ENCODE measurements at places on chromosomes 12 and 14.
A peak's percentile ranks its signal among the peaks of the same experiment; 100 is the strongest.

- no peak for DNase-seq
Measured at GRCh38 chr12:97941686-97942354, 479.2 kb downstream of the RMST start.

DNA sequence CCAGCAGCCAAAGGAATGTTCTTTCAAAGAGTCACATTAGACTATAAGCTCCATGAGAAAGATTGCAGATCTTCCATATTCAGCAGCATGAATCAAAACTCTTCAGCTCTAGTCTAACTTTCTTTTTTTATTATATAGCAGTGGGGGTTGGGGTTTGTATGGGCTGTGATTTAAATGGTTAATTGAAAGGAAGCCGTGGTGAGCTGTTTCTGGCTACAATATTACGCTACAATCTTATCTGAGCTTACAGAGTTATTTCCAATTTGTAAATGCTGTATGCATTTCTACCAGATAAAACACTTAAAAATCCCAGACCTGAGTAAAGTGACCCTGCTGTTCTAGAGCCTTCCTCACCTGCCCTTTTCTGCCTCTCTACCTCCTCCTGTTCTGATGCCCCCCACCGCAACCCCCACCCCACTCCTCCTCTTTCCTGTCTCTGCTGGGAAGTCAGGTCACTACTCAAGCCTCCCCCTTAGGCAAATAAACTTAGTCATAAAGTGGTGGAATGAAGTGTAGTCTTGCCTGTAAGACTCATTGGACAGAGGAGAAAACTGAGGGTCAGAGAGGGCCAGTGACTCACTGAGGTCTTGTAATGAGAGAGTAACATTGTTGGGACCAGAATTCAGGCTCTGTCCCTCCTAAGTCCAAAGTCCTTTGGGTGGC, 1089.5 kb downstream of the BCL11B start:
- no peak for DNase-seq

DNA sequence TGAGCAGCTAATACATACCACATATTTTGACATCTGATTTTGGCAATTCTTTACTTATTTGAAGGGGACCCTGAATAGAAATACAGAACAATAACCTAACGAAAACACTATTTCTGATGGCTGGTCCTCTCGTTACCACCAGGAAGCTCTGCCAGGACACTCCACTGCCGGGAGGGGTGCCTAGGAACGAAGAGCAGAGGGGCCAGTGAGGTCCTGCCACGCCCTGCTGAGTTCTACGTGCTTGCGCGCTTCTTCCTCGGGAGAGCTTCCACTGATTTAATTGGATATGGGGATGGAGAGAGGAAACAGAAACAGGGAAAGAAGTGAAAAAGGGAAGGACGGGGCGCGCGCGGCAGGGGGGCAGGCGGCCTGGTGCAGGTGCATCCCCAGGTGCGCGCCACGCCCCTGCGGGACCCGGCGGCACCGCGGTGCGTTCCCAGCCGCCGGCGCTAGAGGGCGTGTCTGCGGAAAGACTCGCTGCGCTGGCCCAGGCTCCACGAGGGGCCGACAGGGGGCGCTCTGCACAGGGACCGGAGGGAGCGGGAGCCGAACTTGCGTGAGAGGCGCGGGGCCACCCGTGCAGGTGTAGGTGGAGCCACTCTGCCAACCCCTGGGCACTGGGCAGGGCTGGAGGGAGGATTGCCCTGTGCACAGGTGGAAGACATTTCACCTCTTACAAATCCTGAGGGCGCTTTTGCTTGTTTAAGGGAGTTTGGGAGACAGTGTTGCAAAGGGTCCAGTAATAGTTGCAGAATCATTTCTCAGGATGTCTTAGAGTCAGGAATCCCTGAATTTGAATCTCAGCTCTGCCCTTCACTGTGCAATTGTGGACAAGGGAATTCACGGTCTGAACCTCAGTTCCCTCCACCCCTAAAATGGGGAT, 986.3 kb upstream of the TMEM132C start:
- DNase-seq, result peak; percentile 39

DNA sequence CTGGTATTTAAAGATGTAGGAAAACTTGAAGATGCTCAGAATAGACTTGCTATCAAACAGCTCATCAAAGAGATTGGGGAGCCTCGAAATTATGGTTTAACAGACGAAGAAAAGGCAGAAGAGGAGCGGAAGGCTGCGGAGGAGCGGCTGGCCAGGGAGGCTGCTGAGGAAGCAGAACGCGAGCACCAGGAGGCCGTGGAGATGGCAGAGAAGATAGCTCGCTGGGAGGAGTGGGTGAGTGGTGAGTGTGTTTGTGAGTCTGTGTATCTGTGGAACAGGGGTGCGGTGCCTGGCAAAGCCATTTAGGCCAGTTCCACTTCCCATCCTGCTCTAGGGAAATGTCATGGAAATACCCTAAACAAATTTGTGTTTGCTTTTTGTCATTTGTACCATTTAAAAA, 19.2 kb upstream of the PAPOLA start:
- DNase-seq, result no peak

DNA sequence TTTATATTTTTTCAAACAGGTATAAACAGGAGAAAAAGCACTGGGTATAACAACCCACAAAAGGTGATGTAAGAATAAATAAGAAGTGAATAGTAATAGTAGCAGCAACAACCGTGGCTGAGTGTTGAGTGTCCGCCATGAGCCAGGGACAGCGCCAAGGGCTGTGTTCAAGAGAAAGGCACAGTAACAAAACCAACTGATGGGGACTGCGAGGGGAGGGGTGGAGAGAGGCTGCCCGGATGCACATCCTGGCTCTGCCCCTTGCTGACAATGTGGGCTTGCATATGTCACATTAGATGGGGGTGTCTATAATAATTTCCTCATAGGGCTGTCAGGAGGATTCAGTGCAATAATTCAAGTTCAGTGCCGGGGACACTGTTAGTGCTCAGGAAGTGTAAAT, 912.4 kb downstream of the VRK1 start:
- DNase-seq, result peak; percentile 7

DNA sequence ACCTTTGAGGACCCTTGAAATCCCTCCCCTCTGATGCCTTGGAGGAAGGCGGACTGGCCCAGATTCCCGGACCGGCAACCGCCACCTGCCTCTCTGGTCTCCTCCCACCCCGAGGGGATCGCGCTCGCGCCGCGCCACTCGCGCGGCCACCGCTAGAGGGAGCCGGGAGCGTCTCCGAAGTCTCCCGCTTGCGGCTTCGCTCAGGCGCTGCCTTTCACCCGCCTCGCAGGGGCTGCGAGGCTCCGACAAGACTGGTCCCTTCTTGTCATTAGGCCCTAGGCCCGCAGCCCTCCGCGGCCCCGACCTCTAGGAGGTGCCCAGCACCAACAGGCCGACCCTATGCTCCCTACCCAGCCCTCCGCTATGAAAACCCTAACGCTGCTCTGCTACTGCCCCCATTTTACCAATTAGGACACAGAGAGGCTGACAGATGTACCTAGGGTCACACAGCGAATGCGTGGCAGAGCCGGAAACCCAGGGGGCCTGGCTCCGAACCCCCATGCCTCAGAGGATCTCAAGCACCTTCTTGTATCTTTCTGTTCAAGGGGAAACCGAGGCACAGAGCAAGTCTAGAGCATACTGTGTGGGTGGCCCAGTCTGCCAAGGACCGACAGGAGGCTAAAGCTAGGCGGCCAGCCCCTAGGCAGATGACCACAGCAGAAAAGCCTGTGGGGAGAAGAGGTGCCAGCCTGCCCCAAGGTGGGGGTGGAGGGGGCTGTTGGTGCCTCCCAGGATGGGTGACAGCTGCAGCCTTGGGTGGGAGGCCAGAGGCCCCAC, 21.4 kb upstream of the VSX2 start:
- DNase-seq, result peak; percentile 47

DNA sequence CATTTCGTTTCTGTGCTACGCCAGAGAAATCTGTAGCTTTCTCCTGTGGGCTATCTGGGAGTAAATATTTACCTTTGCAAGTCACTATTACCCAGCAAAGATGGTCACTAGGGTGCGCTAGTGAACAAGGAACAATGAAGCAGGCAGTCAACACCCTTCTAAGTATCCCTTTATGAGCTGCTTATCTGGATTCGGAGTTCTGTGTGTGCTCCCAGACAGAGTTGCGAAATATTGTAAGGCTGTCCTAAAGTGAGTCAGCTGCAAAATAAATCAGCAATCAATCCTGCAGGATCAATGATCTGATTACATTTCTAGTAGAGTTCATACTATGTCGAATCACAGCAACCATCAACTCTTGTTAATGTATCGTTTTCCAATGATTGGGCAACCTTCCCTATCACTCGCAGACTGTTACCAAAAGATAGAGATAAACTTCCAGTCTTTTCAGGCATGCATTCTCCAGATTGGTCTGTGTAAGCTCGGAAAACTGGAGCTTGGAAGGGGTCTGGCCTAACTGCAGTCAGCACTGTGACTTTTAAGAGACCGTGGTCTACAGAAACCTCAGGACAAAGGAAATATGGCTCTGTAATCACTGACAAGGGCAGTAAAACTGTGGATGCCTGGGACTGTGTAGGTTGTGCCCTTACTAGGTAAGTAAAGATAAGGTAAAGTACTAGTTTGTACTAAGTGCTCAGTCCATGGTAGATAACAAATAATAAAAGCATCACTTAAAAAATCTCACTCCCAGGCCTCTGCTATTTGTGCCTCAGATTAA, 133.5 kb downstream of the KCNK10 start:
- peak; percentile 64 for DNase-seq

DNA sequence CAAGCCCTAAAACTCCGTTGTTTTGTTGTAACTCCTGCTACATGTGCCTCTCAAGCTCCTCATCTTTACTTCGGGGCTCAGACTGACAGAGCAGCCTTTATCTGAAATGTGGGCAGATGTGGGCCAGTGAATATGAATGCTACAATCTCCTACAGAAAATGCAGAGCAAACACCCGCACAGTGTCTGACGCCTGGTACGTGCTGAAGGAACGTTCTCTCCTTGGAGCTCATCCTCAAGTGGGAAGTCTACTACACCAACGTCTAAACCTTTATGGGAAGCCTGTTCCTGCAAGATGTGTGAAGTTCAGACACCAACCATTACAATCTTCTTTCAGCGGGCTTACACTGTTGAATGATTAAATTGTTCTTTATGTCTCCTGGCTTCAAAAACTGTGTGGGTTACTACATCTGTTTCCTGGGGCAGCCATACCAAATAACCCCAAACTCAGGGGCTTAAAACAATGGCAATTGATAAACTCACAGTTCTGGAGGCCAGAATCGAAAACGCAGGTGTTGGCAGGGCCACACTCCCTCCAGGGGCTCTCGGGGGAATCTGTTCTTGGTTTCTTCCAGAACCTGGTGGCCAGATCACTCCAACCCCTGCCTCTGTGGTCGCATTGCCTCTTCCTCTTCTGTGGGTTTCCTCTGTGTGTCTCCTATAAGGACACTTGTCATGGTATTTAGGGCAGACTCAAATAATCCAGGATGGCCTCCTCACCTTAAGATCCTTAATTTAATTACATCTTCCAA, 179.7 kb upstream of the PLXNC1 start:
- DNase-seq, result no peak

GRCh38 chr12:26278266-26278665, 82.9 kb downstream of the SSPN start:
- no peak for DNase-seq

DNA sequence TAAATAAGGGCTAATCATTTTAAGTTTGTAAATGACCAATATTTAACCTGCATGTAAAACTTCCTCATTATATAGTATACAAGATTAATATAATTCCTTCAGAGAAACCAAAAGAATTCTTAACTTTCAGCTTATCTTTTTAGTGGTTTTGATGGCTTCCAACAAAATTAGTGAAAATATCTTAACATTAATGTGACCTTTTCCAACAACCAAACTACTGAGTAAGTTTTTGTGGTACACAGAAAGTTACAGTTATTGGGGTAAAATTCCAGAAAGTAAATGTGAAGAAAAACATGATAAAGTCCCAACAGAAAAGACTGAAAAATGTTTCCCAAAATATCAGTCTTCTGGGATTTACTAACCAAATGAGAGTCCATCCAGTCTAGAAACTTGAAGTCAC, 111.0 kb upstream of the PDE3A start:
- no peak for DNase-seq

- DNase-seq, result no peak
Measured at GRCh38 chr14:103140316-103141109, 17.3 kb downstream of the TNFAIP2 start.

GRCh38 chr12:45290216-45290605, 74.3 kb downstream of the ANO6 start:
- no peak for DNase-seq

GRCh38 chr14:102525929-102526497, 16.4 kb upstream of the ANKRD9 start:
- DNase-seq, result no peak

DNA sequence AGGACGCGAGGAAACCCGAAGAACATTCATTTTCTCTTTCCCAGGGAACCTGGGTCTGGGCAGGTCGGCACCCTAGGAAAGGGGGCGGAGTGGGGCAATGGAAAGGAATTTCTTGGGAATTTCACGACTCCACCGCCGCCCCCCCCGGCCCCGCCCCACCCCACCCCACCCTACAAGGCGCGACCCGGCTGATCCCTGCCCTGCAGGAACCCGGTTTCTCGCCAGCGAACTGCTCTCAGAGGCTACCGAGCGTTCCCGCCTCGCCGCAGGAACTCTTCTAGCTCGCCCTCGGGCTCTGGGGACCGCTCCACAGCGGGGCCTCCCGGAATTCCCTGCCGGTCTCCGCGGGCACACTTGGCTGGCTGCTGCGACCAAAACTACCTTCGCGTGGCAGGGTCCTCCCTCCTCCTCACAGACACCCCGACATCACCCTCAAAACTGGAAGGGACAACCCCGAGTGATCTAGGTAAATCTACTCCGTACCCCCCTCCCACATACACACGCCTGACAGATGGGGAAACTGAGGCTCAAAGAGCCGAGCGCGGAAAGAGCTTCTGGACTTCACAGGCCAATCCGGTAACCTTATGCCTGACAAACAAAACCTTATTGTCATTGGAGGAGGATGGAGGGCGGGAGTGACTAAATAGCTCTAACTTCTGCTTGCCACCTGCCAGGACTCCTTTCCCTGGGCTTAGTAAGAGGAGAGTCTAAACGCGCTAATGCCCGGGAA, 785 bp upstream of the ACTN1 start:
- DNase-seq, result no peak

DNA sequence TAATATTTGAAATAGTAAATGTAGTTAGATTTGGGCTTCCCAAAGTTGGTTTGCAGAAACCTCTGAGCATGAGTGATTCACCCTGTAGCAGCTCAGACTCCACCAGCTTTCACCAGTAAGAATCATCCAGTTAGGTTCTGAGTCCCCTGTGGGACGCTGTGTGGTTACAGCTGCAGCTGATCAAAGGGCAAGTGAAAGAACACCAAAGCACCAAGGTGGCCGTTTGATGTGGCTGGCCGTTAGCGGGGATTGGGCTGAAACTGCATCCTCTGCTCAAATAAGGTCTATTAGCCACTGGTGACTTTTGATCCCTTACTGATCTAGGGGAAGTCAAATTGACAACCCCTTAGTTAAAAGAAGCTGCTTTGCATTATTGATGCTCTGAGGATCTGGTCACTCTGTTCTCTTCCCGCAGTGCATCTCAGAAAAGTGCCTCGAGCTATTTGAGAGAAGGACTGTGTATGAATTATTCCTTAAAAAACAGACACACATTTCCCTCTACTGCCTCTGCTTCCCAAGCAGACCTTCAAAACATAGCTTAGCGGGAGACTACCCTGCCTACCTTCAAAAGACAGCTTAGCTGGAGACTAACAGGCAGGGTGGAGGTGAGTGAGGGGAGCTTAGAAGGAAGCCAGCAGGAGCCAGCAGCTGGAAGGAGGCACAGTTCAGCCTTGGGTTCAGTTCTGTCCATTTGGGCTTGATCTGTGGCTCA, 3.7 kb downstream of the ABHD12B start:
- peak; percentile 40 for DNase-seq

Measured in T-helper 2 cell (primary cell).